Amniotic stem cell (primary cell): ENCODE measurements at places on chromosomes 11 and 22.

DNA sequence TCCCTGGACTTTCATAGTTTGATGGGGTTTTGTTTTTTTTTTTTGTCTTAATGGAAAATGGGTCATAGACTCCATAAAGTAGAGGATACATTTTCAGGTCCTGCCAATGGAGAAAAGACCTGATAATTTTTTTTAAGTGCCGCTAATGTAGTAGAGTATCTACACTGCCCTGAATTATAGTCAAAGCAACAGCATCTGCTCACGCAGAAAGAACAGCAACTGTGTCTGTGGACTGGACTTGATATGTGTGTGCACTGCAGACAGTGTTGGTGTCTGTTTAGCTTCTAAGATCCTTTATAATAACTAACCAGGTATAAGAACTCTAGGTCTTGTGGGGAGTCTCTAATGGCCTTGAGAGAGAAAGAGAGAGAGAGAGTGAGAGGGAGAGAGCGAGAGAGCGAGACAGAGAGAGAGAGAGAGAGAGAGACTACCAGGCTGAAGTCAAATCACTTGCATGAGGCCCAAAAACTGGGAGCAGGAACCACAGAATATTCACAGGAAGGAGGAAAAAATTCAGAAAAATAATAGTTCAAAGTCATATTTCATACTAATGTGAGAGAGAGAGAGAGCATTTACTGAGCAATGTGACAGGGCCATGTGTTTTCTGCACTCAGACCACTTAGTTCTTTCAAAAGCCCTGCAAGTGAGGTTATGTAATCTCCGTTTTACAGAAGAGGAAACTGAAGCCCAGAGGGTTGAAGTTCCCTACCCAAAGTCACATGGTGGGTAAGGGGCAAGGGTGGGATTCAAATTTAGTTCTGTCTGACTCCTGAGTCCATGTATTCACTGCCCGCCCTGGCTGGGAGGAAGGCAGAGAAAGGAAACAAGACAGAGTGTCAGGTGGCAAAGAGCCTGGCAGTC lies 8.6 kb upstream of the MIAT start:
- DNase-seq = no peak

DNA sequence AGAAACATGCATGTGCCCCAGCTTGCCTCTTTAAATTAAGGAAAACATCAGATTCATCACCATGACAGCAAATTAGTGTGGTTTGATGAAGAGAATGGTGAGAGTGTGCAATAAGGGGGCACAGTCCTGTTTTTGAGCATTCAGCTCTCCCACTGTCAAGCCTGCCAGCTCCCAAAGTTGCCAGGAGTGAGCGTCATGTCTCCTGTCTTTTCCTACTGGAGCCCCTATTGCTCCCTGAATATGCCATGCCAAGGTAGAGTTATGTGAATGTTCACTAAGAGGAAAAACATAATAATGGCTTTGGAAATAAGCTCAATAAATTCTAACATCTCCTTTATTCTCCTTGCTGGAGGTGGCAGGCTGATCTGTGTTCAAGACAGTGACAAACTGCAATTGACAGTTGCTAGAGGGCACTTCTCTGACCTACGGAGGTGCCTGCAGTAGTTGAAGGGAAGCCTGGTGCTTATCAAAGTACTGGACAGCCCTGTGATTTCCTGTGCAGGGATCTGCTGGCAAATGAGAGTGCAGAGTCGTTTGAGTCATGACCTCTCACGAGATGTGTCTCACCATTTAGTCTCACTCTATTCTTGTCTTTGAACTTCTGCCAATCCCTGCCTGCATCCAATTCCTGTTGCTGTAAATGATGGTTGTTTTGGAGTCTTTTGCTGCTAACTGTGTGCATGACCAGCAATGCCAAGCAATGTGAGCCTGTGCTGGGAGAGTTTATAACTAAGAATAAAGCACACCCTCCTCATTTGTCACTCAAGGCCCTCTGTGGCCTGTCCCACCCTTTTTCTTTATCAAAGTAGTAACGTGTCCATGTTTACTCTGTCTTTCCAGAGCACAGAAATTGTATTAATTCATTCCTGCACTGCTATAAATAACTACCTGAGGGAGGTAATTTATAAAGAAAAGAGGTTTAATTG lies 34.8 kb downstream of the MRGPRX2 start:
- no peak for DNase-seq

DNA sequence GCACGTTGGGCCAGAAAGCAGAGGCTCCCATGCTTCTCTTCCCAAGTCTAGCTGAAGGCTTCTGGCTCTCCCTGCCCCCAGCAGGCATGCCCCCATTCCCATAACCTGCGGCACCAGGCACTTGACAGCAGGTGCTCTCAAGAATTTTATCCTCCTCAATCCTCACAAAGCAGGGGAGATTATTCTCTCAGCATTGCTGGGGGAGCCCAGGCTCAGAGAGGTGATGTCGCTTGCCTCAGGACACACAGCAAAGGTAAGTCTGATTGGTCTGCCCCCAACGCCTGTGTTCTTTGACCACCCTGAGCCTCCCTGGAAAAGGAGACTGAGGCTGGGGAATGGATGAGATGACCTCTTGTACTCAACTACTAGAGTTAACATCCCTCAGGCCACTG lies 4.8 kb downstream of the TST start:
- no peak for DNase-seq

- no peak for DNase-seq
Measured at GRCh38 chr11:77198440-77198849, 70.4 kb downstream of the MYO7A start.

DNA sequence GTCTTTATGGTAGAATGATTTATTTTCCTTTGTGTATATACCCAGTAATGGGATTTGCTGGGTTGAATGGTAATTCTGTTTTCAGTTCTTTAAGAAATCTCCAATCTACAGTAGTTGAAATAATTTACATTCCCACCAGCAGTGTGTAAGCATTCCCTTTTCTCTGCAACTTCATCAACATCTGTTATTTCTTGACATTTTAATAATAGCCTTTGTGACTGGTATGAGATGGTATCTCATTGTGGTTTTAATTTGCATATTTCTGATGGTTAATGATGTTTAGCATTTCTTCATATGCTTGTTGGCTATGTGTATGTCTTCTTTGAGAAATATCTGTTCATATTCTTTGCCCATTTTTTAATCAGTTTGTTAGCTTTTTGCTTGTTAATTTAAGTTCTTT lies 901.2 kb downstream of the METTL15 start:
- no peak for DNase-seq

DNA sequence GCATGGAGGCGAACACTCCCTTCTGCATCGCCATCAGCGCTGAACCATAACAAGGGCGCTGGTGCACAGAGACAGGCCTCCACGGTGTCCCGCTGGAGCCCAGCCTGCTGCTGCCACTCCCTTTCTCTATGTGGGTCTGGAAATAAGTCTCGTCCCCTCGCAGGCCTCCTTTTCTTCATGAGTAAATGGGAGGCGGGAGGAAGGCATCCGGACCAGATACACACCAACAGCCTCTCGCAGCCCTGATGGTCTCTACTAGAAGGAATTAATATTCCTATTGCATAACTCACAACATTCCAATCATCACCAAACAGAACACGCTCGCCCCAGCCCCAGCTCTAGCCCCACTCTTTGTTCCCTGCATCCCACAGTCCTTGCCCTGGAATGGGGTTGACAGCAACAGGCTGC lies 14.9 kb downstream of the RASD2 start:
- no peak for DNase-seq

DNA sequence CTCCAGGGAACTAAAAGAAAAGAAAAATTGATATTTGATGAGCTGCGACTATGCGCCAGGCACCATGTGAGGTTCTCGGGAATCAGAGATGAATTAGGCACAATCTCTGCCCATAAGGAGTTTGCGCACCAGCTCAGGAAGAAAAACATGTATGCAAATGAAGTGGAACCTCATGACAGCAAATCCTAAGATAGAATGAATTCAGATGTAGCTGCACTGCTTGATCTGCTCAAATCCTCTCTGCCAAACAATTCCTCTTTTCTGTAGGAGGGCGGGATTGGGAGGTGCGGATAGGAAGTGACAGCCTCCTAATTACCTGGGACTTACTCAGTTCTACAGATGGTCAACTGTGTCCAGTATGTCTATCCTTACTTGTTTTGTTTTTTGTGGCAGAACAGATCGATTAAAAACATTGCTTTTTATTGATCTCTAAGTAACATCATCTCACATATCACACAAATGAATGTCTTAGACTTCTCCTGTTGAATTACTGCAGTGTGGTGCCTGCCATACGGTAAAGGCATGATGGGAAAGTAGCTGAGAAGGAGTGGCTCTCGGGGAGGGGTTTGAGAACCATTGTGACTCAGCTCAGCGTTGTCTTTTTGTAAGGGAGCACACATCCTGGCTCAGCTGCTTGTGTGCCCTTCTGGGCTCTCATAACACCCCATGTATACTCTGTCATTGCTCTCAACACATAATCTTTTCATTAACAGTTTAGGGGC lies 13.9 kb downstream of the CRTAM start:
- no peak for DNase-seq

DNA sequence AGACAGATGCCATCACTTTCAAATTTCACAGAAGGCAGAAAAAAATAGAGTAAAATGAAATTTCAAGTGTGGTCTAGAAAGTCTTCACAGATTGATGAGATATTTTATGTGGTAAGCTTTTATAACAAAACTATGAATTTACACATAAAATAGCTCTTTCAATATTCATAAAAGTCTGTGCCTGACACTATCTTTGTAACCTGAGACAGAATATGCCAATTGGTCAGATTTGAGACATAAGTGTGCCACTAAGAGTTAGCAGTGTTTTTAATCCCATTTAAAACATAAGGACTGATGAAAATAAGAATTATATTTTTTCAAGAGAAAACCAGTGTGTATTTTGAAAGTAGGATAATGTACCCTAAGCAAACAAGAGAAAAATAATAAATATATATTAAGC lies 769.5 kb upstream of the LUZP2 start:
- no peak for DNase-seq

- DNase-seq = no peak
Measured at GRCh38 chr11:87604350-87604749, 566.6 kb downstream of the TMEM135 start.

GRCh38 chr22:19755145-19755710 lies 5.3 kb upstream of the TBX1 start:
- DNase-seq = no peak

- no peak for DNase-seq
Measured at GRCh38 chr22:25062386-25063085, 110.0 kb downstream of the KIAA1671 start.

GRCh38 chr11:32580967-32581366 lies 2.7 kb upstream of the EIF3M start:
- no peak for DNase-seq

DNA sequence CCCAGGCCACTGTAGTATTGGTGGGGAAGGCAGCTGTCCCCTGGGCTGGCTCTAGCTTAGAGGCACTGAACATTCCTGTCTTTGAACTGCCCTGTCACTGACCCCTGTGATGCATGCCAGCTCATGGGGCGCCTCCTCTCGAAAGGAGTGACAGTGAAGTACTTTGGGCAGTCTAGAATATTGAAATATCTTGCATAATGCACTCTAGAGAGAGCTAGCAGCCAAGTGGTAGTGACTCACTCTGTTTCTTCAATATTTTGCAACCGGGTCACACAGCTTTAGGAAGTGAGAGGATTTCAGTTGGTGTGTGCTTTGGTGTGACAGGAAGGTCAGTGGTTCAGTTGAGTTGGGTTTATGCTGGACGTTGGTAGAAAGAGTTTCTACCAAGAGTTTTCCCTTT lies 35.5 kb upstream of the ST14 start:
- peak; percentile 20 for DNase-seq

DNA sequence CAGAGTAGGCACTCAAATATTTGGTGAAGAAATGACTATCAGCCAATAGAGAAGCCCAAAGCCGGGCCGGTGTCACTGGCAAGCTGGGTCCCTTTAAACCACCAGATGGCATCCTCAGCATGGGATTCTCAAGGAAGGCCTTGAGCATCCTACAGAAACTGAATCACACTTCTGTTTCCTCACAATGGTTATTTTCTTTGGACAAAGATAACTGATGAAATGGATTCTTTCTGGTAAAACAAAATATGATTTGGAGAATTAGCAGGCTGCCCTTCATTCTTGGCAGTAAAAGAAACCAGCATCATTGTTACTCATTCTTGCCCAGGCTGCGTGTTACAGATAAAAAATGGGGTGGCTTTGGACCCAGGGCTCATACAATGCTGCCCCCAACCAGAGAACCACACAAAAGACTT lies 30.3 kb upstream of the ASPHD2 start:
- peak; percentile 57 for DNase-seq

GRCh38 chr11:124043420-124043819 lies 2.3 kb upstream of the OR10G7 start:
- no peak for DNase-seq

DNA sequence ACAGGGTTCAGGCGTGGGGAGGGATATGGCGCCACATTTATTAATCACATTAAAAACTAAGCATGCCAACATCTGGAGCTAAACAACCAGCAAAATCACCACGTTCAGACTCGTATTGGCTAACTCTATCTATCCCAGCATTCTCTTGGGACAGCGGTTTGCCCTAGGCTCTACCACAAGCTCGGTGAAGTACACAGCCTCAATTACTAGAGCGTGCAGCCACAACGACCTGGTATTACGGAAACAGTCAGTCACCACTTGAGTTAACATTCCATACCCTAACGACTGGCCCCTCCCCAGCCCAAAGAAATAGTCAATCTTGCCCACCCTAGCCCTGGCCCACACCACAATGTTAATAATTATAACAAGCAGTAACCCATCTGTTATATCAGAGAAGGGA lies 32.1 kb downstream of the APOL5 start:
- no peak for DNase-seq

DNA sequence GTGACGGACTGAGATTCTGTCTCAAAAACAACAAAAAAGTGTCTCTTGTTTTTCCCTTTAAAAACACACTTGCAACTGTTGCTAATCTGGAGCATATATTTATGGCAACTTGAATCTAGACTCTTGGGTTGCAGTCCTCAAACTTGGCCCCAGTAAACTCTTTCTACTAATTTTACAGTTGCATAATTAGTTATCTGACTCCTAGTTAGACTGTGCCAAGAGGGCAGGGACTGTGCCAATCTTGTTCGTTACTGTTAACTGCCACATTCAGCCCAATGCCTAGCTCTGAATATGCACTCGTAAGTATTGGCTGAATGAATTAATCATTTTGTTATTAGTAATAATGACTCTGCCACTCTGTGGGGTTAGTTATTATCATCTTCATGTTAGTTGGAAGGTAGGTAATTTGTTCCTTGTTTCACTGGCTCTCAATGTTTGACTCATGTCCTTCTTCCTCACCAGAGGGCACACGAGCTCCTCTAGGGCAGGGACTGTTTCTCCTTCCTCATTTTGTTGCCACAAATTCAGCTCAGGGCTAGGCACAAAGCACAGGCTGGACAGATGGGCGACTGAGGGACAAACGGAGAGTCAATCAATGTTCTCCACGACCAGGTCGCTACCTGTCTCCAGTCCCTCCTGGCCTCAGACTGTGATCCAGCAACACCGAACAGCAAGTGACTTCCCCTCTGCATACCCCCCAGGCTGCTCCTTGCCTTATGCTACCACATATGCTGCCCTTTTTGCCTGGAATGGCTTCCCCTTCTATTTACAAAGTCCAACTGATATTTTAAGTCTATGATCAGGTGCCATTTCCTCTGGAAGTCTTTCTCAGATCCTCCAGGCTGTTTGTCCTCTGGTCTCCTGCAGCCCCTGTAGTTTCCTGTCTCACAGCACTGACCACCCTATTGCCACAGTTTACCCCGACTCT lies 9.0 kb downstream of the CLPB start:
- no peak for DNase-seq
